PC-3 (cell line): ENCODE measurements at places on chromosomes 6 and 20. TPM values are rescaled to one million over a fixed set of nuclear protein-coding genes. Genes with fewer than 3 reads are reported as not detected.
A peak's percentile ranks its signal among the peaks of the same experiment; 100 is the strongest.

The MYCT1 gene
- 0.55 TPM in 1 of 2 replicates, not detected in the other for total RNA-seq

The TUBB2B gene
- 5.1 and 6.5 TPM in 2 replicates for total RNA-seq

DNA sequence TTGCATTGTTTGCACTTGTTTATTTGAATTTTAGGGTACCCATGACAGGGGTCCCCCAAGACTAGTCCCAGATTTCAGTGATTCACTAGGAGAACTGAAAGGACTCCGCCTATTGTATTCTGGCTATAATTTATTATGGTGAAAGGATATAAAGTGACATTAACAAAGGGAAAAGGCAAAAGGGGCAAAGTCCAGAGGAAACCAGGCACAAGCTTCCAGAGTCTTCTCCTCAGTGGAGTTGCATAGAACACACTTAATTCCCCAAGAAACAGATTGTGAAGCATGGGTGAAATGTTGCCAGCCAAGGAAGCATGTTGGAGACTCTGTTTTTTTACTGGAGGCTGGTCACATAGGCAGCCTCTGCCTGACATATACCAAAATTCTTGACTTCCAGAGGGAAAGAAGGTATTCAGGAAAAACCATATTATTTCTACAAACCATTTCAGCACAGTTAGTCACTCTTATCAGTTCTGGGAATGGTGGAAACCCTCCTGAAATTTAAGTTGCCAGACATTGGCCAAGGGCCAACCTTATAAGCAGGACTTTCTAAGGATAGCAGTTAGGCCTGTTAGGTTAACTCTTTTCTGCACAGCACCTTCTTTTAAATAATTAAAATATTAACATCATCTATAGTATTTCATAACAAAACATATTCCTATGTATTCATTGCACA is 71.8 kb downstream of the FIG4 start:
- H3K36me3 ChIP-seq = no peaks in the 10 kb centered on the region
- no peak overlapping the region for H3K4me3 ChIP-seq
- H3K27ac ChIP-seq = no peak overlapping the region
- H3K27me3 ChIP-seq = no peaks in the 10 kb centered on the region
- H3K4me1 ChIP-seq = peaks cover 18% of the 10 kb centered on the region

The CLPSL1 gene
- not detected in 2 replicates for total RNA-seq

DNA sequence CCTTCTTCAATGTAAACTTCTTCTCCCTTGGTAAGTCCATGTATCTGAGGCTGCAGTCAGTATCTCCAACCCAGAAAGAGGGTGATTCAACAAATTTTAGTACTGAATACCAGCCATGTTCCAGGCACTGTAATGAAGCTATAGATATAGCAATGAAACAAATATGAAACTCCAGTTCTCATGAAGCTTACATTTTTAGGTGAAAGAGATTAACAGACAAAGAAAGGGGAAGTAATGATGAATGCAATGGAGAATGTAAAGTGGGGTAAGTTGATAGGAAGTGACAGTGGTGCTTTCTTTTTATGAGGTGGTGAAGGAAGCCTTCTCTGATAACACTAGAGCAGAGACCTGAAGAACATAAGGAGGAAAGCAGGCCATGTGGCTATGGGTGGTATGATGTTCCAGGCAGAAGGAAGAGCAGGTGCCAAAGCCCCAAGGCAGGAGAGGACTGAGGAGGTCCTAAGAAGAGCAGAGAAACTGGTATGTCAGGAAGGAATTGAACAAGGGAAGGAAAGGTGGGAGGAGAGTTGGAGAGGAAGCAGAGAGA is 143.6 kb downstream of the TFAP2B start:
- H3K4me3 ChIP-seq = no peak overlapping the region
- no peaks in the 10 kb centered on the region for H3K27me3 ChIP-seq
- no peaks in the 10 kb centered on the region for H3K4me1 ChIP-seq
- DNase-seq = no peak

The NCOA6 gene
- 9.8 and 10.2 TPM in 2 replicates for total RNA-seq

- H3K4me1 ChIP-seq = no peaks in the 10 kb centered on the region
- H3K36me3 ChIP-seq = no peaks in the 10 kb centered on the region
- no peak overlapping the region for H3K27ac ChIP-seq
Measured at GRCh38 chr6:76771059-76771634, 692.1 kb downstream of the HTR1B start.

DNA sequence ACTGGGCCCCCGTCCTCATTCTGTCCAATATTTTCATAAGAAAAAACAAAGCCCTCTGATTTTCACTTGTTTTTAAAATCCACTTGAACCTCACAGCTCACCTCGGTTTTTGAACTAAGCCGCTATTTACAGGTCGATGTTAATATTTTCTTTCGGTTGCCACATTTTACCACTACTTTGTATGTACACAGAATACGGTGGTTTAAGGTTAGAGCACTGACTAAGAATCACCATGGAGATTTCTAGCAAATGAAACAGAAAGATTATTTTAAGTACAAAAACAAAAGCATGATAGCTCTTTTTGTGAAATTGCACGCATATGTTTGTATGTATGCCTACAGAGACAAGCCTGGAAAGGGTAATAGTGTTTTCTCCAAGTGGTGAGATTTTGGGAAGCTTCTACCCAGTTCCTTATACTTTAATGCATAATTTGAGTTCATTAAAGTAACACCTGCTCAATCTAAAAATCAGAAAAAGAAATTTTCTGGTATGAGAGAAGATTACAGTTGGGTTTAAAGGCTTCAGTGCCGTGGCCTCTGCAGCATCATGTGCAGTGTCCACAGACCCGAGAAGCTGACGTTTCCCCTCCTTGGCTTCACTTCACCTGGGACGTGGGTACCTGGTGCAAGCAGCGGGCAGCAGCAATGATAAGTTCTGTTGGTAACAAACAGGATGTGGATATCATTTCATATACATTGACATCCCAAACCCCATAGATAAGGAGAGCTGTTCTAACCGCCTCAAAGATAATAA is 144.0 kb downstream of the UST start:
- no peak for DNase-seq
- no peaks in the 10 kb centered on the region for H3K36me3 ChIP-seq
- no peaks in the 10 kb centered on the region for H3K27me3 ChIP-seq
- no peak overlapping the region for H3K27ac ChIP-seq
- peaks cover 5% of the 10 kb centered on the region for H3K4me1 ChIP-seq

The SSTR4 gene
- not detected in 2 replicates for total RNA-seq

- H3K27me3 ChIP-seq = no peaks in the 10 kb centered on the region
- H3K4me3 ChIP-seq = peak overlapping the region; percentile 52
- DNase-seq = peak; percentile 99
- H3K36me3 ChIP-seq = peaks cover 30% of the 10 kb centered on the region
- H3K4me1 ChIP-seq = peaks cover 59% of the 10 kb centered on the region
Measured at GRCh38 chr6:47034926-47035325, 7.2 kb downstream of the ADGRF1 start.

GRCh38 chr6:84333842-84334241 is 106.4 kb upstream of the CEP162 start:
- no peaks in the 10 kb centered on the region for H3K36me3 ChIP-seq
- no peak overlapping the region for H3K4me3 ChIP-seq

The CYB5R4 gene
- 5.1 and 5.6 TPM in 2 replicates for total RNA-seq

DNA sequence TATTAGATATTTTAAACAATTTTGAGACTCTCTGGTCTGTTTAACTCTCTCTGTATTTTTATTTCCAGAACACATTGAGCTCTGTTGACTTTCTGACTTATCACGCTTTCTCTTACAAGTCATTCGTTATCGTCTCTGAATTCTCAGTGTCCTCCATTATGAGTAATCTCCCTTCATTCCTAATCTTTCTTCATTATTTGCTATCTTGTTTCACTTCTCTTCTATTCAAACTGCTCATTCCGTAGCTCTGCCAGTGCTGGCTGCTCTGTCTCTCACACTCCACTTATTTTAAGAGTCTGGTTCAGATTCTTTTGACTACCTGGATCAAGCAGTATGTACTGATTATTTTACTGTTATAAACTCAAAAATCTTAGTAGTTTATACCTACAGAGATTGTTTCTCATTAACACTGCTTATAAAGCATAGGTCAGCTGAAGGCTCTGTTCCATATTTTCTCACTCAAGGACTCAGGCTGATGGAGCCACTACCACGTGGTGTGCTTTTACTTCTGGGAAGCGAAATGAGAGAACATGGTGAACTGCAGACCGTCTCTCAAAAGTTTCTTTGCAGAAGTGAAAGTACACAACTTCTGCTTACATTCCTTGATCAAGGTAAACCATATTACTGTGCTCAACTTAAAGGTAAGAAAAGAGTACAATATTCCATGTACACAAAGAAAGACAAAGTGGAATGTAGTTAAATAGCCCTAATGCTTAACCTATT is 485.2 kb downstream of the GRIK2 start:
- DNase-seq = no peak
- no peak overlapping the region for H3K4me3 ChIP-seq
- no peak overlapping the region for H3K27ac ChIP-seq
- no peaks in the 10 kb centered on the region for H3K27me3 ChIP-seq
- no peaks in the 10 kb centered on the region for H3K36me3 ChIP-seq
- H3K4me1 ChIP-seq = no peaks in the 10 kb centered on the region

DNA sequence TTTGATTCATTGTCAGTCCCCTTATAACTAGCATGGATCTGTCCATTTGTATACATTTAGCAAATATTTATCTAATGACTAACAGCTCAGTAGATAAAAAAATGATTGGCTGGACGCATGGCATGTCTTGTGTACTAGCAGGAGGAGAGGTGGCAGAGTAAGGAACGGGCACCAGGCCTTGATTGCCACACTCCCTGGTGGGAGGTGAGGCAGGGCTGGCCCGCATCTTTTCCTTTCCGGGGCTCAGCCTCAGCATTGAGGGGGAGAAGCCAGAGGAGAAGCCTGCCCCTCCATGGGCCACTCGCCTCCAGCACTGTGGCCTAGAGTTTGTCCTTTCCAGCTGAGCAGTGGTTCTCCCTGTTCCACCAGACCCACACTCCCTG is 84.9 kb upstream of the TMEM181 start:
- H3K27me3 ChIP-seq = no peaks in the 10 kb centered on the region
- peak; percentile 89 for DNase-seq

The POPDC3 gene
- total RNA-seq = 31.6 and 41.4 TPM in 2 replicates

- no peak overlapping the region for H3K4me3 ChIP-seq
- peak; percentile 19 for DNase-seq
- no peak overlapping the region for H3K27ac ChIP-seq
- no peaks in the 10 kb centered on the region for H3K27me3 ChIP-seq
- H3K4me1 ChIP-seq = no peaks in the 10 kb centered on the region
Measured at GRCh38 chr20:38315290-38315966, 11.5 kb downstream of the BPI start.

- H3K36me3 ChIP-seq = no peaks in the 10 kb centered on the region
- DNase-seq = peak; percentile 98
- peaks cover 41% of the 10 kb centered on the region for H3K4me1 ChIP-seq
- H3K4me3 ChIP-seq = peak overlapping the region; percentile 88
Measured at GRCh38 chr20:53594068-53595017, 704 bp upstream of the ZNF217 start.

DNA sequence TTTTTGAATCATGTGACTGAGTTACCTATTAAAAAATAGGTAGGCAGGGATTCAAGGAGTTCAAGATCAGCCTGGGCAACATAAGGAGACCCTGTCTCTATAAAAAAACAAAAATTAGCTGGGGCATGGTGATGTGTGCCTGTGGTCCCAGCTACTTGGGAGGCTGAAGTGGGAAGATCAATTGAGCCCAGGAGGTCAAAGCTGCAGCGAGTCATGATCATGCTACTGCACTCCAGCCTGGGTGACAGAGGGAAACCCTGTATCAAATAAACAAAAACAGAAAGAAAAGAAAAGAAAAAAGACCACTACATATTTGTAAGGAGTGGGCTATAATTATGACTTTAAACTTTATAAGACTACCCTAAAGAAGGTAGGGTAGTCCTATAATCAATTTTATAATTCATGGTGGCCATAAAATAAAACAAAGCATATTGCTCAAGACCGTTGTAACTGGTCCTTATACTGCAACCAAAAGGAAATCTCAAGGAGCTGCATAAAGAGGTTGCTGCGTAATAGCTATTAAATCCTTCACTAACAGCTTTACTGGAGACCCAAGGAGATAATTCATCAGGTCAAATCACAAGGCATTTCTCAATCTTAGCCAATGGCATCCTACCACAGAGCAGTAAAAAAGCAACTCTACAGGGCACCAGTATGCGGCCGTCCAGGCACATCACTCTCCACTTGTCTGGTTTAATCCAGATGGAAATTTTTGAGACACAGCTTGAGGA is 13.5 kb downstream of the PIGU start:
- no peaks in the 10 kb centered on the region for H3K36me3 ChIP-seq
- no peak overlapping the region for H3K4me3 ChIP-seq
- no peak for DNase-seq
- peaks cover 11% of the 10 kb centered on the region for H3K4me1 ChIP-seq

GRCh38 chr20:44603327-44603726 is 20.9 kb downstream of the PKIG start:
- H3K4me1 ChIP-seq = peaks cover 17% of the 10 kb centered on the region
- H3K27ac ChIP-seq = no peak overlapping the region
- no peaks in the 10 kb centered on the region for H3K27me3 ChIP-seq
- H3K4me3 ChIP-seq = no peak overlapping the region

GRCh38 chr6:106114492-106114891 is 28.4 kb downstream of the PRDM1 start:
- DNase-seq = no peak
- H3K4me3 ChIP-seq = no peak overlapping the region
- no peaks in the 10 kb centered on the region for H3K27me3 ChIP-seq
- peaks cover 27% of the 10 kb centered on the region for H3K4me1 ChIP-seq
- H3K27ac ChIP-seq = no peak overlapping the region

- H3K4me1 ChIP-seq = peaks cover 53% of the 10 kb centered on the region
- no peaks in the 10 kb centered on the region for H3K27me3 ChIP-seq
- H3K4me3 ChIP-seq = no peak overlapping the region
- 0 out of 2 replicates have a peak, but pooled peaks cover 6% of the 10 kb centered on the region for H3K36me3 ChIP-seq
- H3K27ac ChIP-seq = no peak overlapping the region
- DNase-seq = no peak
Measured at GRCh38 chr6:106516616-106517015, 112.7 kb downstream of the RTN4IP1 start.

The MUCL3 gene
- 0.04 TPM in 1 of 2 replicates, not detected in the other for total RNA-seq

GRCh38 chr6:163128324-163128723 is 286.2 kb upstream of the QKI start:
- no peaks in the 10 kb centered on the region for H3K36me3 ChIP-seq
- H3K27ac ChIP-seq = no peak overlapping the region
- peaks cover 36% of the 10 kb centered on the region for H3K27me3 ChIP-seq
- H3K4me3 ChIP-seq = no peak overlapping the region
- H3K4me1 ChIP-seq = no peaks in the 10 kb centered on the region

DNA sequence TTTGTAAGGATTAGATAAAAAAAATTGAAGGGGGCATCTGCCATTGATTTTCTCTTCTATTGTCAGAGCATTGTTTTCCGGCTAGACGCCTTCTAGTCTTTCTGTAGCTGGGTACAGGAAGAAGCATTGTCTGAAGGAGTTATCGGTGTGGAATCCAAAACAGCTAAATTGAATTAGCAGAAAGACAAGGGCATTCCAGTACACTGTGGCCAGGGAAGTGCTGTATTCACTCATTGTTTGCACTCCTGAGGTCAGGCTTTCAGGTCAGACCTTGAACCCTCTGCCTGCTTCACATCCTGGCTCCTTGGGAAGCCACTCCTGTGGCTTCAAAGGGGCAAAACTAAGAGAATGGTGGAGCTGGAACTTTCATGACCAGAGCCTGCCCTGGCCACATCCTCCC is 81.1 kb upstream of the SNAP25 start:
- H3K4me3 ChIP-seq = no peak overlapping the region
- DNase-seq = no peak

The OR2B6 gene
- total RNA-seq = not detected in 2 replicates

The LRRC73 gene
- 0.22 and 0.75 TPM in 2 replicates for total RNA-seq
